NCI-H2029 (cell line): ENCODE measurements at places on chromosomes 4 and X.
A peak's percentile ranks its signal among the peaks of the same experiment; 100 is the strongest.

DNA sequence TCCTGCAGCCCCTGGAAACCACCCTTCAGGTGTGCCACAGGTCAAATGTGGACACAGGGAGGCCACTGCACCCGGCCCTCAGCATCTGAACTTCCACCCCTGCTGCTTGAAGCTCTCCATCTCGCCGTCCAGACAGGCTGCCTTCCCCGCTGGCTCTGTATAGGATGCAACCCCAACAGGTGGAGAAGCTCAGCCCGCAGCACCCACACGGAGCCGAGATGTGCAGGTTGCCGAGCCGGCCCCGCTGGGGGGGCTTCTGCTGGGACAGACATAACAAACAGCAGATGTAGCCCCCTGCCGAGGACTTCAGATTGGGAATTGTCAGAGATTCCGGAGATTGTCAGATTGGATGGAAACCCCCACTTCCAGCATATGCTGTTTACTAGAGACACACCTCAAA, 20.5 kb downstream of the TMEM187 start:
- DNase-seq, result no peak

DNA sequence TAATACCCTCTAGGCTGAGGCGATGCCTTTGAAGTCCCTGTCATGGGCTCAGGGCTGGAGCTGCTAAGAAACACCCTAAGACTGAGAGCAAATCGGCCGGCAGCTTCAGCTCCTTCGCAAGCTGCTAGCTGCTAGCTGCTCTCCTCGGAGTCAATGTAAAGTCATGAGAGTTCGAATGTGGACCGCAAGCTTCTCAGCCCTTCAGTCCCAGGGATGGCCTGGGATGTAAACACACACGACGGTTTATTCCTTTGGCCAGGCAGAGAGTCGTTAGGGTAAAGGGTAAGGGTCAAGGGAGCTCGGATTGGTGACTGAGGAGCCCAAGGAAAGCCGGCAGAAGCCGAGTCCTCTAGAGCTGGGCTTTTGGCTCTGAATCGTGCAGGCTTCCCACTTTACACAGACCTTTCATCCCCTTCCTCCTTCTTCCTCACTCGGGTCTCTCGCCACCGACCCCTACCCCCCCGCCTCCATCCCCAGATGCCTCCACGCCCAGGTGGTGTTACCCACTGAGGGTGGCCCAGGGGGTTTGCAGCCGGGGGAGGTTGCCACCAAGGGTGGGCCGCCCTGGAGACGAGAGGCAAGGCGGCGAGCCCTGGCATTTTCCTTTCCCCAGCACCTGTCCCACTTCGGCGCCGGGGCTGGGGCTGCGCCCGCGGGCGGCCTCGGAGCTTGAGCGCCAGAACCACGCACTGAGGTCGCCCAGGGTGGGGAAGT, 3.1 kb upstream of the BCORL1 start:
- DNase-seq, result no peak

GRCh38 chr4:37821953-37822605, 4.4 kb upstream of the PGM2 start:
- peak; percentile 92 for DNase-seq

GRCh38 chr4:114272226-114272625, 292.8 kb upstream of the ARSJ start:
- DNase-seq, result no peak

GRCh38 chr4:21806991-21807390, 141.6 kb downstream of the KCNIP4 start:
- no peak for DNase-seq

DNA sequence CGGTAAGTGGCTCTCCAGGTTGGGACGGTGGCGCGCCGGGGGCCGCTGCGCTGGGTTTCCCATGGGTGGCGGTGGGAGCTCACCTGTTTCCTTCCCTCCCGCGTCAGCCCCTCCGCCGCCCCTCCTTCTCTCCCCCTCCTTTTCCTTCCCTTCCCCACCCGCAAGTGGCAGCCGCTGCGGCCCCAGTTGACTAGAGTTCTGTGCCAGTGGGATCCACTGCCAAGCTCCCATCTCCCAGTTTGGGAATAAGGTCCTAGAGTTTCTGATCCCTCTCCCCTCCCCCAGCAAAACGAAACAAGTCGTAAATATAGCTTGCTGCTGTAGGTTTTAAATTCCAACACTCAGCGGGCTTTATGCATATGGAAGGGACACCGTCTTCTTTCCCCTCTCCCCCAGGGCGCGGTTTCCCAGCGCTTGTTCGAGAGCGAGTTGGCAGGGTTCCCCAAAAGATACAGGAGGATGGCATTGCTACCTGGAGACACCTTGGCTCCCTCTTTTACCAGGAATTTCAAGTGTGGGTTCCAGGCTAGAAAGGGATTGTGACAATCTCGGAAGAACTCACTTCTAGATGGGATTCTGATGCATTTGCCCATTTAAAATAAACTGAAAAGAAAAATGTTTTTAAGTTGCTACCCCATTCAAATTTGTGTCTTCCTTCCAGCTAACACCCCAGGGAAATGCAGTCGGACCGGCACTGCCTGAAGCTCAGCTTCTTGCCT, 1.2 kb downstream of the TLL1 start:
- DNase-seq, result no peak

GRCh38 chr4:69910016-69910782, 20.7 kb upstream of the CSN1S1 start:
- no peak for DNase-seq

DNA sequence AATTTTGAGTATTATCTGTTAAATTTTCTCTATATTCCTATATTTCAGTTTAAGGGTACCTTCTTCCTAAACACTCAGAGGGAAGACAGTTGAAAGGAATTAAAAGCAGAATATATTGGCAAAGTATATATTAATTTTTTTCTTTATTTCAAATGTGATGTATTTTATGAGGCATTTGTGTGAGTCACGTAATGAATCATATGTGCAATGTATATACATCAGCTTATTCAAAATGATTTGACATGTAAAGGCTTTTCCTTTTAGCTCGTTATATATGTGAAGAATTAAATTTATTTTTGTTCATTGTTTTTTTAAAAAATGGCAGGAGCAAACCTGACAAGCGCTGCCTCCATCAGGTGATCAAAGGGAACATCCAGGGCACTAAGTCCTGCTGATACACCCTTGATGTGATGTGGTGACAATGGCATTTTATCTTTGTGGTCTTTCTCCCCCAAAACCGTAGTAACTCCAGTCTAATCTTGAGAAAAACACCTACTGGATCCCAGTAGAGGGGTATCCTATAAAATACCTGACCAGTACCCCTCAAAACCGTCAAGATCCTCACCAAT, 8.9 kb downstream of the WWC2 start:
- DNase-seq, result no peak

- DNase-seq, result no peak
Measured at GRCh38 chr4:31518796-31519250, 798.7 kb downstream of the PCDH7 start.

GRCh38 chr4:89249716-89250361, 57.8 kb downstream of the GPRIN3 start:
- DNase-seq, result peak; percentile 51

DNA sequence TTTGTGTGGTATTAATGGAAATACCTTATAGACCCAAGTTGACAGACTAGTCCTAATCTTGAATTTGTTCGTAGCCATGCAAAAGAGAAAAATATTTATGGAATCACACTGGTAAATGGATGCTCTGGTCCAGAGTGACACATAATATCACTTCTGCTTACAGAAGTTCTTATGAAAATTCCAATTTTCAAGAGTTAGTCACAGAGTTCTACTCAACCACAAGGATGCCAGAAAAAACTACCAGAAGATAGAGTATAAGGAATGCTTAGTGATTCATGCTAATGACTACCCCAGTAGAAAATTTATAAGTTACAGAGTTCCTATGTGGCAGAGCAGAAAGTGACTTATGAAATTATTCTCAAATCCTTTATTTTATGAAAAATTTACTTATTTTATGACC, 1384.8 kb downstream of the FAM133A start:
- DNase-seq, result no peak

DNA sequence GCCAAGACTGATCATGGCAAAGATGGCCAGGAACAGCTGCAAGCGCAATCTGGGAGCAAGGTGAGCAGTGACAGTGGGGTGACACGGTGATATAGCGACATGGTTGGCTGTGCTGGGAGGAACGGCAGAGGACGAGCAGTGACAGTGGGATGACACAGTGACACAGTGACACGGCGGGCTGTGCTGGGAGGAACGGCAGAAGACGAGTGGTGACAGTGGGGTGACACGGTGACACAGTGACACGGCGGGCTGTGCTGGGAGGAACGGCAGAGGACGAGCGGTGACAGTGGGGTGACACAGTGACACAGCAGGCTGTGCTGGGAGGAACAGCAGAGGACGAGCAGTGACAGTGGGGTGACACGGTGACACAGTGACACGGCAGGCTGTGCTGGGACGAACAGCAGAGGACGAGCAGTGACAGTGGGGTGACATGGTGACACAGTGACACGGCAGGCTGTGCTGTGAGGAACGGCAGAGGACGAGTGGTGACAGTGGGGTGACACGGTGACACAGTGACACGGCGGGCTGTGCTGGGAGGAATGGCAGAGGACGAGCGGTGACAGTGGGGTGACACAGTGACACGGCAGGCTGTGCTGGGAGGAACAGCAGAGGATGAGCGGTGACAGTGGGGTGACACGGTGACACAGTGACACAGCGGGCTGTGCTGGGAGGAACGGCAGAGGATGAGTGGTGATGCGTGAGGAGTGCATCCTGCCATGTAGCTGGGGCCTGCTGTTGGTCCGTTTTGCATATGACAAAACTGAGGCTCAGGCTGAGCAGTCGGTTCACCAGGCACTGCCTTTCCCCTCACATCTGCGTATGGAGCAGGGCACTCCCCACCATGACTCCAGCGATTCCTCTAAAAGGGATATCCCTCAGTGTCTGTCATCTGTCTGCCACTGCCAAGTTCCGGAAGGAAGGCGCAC, 36.0 kb upstream of the MXD4 start:
- DNase-seq, result no peak

GRCh38 chrX:9557091-9557490, 92.2 kb downstream of the TBL1X start:
- DNase-seq, result no peak
